ENCODE measurements at places on chromosomes 6 and 20.

DNA sequence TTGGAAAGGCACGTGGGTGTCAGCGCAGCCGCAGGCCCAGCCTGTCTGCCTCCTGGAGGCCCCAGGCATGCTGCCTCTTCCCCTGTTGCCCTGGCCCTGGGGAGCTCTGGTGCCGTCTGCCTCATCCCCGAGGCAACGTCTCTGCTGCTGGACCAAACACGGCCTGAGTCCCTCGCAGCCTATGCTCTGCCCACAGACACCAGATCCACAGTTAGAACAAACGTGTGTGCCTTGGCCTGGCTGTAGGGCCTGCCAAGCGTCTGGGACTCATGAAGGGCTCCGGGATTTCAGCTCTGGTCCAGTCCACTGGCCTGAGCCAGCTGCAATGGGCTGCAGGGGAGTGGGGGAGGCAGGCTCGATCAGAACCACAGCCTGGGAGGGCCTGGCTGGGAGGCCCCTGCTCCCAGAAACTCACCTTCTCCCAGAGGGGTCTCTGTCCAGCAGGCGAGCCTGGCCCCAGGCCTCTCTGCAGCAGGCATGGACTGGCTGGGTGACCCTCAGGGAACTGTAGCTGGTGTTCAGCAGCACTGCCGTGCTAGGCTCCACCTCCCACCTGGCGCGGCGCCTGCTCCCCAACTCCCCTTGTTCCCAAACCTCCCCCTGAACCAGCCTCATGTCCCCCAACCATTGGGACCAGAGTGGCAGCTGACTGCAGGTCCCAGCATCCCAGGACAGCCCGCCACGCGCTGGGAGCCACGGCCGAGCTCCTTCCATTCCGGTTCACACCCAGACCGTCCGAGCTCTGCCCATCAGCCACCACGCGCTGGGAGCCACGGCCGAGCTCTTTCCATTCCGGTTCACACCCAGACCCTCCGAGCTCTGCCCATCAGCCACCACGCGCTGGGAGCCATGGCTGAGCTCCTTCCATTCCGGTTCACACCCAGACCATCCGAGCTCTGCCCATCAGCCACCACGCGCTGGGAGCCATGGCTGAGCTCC lies 197.0 kb downstream of the DLL1 start:
- DNase-seq = no peak

GRCh38 chr20:53652090-53652858 lies 58.6 kb upstream of the ZNF217 start:
- no peak for DNase-seq

GRCh38 chr6:33824461-33825154 lies 20.8 kb upstream of the MLN start:
- DNase-seq = no peak

GRCh38 chr6:170243791-170244291 lies 47.0 kb downstream of the DLL1 start:
- no peak for DNase-seq

- DNase-seq = no peak
Observed at GRCh38 chr20:47577314-47577713, 75.6 kb downstream of the NCOA3 start.

DNA sequence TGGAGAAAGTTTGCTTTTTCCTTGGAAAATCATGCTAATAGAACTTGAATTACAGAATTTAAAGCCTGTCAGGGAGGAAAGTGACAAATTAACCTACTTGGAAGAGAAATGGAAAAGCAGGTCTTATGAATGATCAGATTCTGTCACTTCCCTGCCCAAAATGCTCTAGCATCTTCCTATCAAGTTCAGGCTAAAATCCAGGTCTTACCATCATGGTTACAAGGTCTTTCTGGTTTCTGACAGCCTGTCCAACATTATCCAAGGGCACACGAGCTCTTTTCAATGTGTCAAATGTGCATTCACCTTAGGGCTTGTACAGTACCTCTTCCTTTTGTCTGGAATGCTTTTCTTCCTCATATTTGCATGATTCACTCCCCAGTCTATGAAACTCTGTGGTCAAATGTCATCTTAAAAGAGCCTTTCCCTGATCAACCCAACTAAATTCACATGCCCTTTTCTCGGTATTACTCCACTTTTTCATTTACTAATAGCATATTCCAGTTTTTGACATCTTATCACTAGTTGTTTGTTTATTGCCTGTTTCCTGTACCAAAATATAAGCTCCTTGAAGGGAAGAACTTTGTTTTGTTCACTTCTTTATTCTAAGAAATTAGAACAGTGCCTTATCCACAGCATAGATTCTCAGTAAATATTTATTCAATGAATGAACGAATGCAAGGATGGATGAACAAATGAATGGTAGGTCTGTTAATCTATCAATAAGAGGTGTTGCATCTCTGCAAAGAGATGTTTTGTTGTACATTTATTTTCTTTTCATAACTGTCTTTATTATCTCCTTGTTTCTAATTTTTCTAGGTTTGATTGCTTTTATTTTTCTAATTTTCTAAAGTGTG lies 139.5 kb downstream of the BCAS1 start:
- no peak for DNase-seq

DNA sequence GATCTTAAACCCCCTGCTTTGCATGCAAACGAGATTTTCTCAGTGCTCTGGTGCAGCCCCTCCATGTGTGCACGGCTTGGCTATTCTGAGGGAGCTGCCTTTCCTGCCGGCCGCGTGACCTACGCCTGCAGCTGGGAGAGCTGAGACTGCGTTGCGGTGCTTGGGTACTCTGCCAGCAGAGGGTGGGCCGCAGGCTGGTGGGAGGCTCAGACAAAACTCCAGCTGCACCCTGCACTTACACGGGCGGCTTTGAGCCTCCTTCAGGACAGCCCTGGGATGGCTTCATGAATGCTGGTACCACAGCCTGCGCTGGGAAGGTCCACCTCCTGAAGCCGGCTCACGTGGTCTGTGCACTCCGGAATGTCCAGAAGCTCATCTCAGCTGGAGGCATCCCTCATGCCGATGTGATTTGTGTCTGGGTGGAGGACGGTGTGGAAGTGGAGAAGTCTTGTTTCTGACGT lies 223.7 kb downstream of the DLL1 start:
- no peak for DNase-seq

GRCh38 chr20:56245761-56246160 lies 2.8 kb upstream of the MC3R start:
- DNase-seq = no peak

- no peak for DNase-seq
Observed at GRCh38 chr6:28726569-28727309, 197.0 kb downstream of the TRIM27 start.

DNA sequence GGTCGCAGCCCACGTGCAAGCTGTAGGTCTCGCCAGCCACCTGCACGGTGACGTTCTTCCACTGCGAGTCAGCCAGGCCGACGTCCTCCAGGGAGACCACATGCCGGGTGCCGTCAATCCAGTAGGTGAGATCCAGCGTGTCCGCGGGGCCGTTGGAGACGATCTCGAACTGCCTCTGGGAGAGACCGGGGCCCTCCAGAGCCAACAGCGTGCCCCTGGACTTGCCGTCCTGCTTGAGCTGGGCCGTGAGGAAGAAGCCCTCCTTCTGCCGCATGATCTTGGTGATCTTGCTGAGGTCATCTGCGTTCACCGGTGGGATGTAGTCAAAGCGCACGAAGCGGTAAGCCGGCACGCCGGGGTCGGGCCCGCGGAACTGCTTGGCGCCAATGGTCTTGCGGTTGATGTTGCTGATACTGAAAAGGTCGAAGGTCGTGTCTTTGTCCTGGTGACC lies 5.1 kb downstream of the THBS2 start:
- no peak for DNase-seq

GRCh38 chr20:11453430-11453829 lies 464.3 kb upstream of the BTBD3 start:
- no peak for DNase-seq

DNA sequence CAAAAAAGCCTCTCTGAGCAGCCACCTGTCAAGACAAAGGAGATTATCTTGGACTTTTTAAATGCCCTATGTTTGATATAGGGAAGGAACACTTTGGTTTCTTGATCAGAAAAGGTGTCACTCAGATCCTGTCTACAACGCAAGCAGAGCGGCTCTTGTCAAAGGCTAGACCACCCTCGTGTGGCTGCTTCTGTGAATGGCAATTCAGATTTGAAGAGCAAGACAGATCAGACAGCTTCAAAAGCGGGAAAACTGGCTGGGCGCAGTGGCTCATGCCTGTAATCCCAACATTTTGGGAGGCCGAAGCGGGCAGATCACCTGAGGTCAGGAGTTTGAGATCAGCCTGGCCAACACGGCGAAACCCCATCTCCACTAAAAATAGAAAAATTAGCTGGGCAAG lies 10.1 kb upstream of the NXT1 start:
- no peak for DNase-seq

DNA sequence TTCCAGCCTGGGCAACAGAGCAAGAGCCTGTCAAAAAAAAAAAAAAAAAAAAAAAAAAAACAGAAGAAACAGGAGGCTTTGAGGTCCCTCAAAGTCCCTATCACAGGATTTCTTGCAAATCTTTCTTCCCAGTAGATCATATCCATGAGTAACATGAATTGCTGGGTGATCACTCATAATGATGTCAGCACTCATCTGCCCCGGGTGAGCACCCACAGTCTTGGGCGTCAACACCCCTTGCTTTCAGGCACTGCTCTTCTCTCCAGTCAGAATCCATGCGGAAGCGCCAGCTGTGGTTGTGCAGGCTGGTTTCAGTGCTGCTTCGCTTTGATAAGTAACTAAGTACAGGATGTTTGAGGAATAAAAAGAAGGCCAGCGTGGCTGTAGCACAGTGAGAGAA lies 40.2 kb upstream of the INSM1 start:
- no peak for DNase-seq

DNA sequence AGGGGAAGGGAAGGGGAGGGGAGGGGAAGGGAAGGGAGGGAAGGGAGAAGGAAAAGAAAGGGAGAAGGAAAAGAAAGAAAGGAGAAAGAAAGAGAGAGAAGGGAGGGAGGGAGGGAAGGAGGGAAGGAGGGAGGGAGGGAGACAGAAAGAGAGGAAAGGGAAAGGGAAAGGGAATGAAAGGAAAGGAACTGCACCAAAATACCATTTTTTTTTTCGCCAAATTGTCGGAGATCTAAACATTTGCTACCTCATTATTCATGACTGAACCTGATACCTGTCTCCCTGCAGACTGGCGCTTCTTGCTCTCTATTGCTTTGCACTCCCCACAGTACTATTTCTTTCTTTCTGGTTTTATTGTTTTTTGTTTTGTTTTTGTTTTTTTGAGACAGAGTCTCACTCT lies 117.3 kb upstream of the LGSN start:
- DNase-seq = no peak

DNA sequence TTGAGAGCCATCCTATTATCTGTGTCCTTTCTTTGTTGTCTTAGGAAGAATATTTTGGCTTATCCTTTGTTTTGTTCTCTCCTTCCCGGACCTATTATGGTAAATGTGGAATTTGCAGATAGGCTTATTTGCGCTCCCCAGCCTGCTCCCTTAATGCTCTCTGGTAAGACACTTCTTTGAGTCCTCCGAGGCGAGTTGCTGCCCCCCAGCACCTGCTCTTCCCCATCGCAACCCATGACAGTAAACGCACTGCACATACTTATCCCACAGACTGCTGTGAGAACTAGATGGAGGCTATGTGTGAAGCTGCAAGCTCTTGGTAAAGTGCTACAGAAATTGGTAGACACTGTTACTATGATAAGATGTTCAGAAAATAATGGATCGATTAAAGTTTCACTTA lies 47.0 kb upstream of the ESR1 start:
- DNase-seq = no peak

GRCh38 chr20:7137395-7138151 lies 370.1 kb downstream of the BMP2 start:
- no peak for DNase-seq
